Astrocyte of the cerebellum (primary cell): ENCODE measurements at places on chromosomes 3 and 15.

DNA sequence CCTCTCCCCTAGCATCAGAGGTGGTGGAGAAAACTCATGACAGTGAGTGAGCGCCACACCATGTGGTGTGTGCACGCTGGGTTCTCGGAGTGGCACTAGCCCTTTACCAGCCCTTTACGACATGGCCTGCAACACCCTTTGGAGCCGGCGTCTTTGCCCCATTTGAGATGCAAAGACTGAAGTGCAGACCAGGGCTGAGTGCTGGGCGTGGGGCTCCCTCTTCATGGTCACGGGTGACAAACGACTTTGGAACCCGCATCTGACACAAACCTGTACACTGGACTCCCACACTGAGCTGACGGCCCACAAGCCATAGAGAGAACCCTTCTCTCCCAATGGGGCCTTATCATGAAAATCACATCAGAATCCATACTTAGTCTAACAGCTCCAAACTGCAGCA, 76.8 kb upstream of the ALDH1L1 start:
- DNase-seq: no peak

- DNase-seq: no peak
These were observed 122.5 kb downstream of the LEKR1 start for GRCh38 chr3:156948402-156949210.

DNA sequence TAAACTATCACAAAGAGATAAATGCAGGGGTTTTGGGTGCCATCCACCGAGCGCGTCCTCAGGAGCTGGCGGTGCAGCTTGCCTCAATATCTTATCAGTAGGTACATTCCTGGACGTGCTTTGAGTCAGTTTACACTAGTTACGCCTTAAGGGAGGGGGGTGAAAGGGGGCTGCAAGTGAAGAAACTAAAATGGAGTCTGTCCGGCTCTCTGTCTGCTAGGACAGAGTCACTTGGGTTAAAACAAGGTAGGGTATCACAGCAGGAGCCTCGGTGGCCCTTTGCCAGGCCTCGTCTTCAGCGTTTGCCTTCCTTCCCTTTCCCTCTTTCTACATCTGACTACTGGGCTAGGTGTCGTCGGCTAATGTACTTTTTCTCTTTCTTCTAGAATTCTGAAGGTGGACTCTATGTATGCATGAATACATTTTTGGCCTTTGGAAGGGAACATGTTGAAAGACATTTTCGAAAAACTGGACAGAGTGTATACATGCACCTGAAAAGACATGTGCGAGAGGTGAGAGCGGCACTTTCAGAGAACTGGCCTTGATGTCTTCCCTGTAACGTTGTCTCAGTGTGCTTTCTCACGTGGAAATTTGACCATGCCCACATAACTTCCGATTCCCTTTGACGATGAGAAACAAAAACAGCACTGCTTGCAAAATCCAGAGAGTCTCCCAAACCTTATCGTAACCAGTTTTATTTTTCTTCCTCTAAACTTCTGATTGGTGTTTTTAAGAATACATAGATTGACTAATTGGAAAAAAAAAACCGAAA, 28.8 kb downstream of the USP13 start:
- DNase-seq: no peak

GRCh38 chr15:44710236-44711095, 657 bp downstream of the PATL2 start:
- no peak for DNase-seq

- no peak for DNase-seq
These were observed 62.9 kb upstream of the VGLL4 start for GRCh38 chr3:11706604-11707003.

GRCh38 chr3:44030687-44031305, 210.9 kb upstream of the TOPAZ1 start:
- peak; percentile 62 for DNase-seq

- DNase-seq: no peak
These were observed 154.4 kb downstream of the PEX5L start for GRCh38 chr3:179882292-179882691.

DNA sequence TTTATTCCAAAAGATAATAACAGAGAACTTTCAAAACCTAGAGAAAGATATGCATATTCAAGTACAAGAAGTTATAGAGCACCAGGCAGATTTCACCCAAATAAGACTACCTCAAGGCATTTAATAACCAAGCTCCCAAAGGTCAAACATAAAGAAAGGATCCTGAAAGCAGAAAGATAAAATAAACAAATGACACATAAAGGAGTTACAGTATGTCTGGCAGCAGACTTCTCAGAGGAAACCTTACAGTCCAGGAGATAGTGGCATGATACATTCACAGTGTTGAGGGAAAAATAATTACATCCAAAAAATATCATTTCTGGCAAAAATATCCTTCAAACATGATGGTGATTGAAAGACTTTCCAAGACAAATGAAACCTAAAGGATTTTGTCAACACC, 185.8 kb upstream of the POU1F1 start:
- no peak for DNase-seq

GRCh38 chr3:19632099-19633074, 301.6 kb downstream of the EFHB start:
- DNase-seq: no peak

GRCh38 chr3:192915722-192916121, 1.9 kb downstream of the MB21D2 start:
- DNase-seq: no peak

DNA sequence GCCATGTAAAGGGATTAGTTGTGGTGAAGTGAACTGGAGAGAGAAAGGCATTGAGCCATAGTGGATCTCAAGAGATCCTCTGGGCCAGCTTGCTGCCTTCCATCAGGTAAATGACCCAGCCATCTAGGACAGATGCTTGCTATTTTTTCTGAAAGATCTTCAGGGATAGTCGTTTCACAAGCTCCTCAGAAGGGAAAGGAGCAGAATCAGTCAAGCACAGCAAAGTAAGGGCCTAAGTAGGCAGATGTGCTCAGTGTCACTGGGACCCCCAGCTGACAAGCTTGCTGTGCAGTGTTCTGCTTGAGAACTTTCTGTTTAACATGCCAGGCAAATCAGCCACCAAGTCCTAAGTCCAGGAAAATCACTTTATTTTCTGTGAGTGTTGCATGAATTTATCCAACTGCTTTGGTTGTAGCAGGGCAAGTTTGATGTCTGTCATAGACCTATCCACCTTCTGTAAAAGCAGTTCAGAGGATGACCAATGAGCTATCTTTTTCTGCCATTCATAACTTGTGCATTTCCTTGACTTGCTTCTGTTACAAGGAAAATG, 319.8 kb downstream of the IL5RA start:
- no peak for DNase-seq
